ENCODE measurements at places on chromosomes 4 and X.
A peak's percentile ranks its signal among the peaks of the same experiment; 100 is the strongest.

- DNase-seq: peak; percentile 66
Observed at GRCh38 chrX:1658071-1658491, 43.2 kb downstream of the ASMT start.

DNA sequence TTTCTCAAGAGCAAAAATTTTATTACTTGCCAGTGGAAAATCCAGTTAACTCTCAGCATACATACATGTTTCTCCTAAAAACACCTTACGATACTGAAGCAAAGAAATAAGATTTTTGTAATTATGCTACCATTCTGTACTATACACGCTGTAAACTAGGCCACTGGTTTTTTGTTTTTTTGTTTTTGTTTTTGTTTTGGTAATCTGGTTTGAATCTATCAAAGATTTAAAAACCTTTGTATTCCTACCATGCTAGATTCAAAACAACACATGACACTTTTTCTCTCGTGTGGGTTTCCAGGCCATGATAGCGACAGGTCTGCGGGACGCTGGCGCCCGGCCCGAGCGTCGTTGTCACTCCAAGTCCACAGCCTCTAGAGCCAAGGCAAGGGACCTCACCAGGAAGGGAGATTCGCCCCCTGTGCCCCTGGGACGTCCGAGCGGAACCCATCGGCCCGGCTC, 723 bp downstream of the TMEM192 start:
- DNase-seq: no peak

DNA sequence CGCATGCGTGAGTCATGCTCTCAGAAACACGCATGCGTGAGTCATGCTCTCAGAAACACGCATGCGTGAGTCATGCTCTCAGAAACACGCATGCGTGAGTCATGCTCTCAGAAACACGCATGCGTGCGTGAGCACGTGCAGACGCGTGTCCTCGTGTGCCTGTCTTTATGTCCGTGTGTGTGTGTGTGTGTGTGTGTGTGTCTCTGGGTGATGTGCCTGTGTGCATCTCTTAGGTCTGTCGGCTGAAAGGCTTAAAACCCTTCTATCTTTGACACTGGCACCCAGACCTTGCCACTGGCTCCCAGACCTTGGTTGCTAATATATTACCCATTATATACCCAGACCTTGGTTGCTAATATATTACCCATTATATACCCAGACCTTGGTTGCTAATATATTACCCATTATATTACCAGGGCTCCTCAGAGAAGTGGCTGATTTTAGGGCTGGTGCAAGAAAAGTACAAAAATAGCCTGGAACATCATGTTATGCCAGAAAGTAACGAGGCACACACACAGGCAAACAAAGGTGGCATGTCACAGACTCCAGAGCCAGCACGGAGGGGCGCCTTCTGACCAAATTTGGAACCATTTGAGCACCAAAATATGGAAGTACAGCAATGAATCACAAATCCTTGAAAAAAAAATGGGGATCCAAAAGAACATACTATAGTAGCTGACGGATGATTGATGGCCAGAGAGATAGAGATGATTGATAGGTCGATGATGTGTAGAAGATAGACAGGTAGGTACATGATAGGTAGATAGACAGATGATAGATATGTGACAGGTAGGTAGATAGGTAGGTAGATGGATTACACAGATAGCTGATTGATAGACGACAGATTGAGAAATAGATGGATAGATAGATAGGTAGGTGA, 19.2 kb upstream of the ADRA2C start:
- no peak for DNase-seq

DNA sequence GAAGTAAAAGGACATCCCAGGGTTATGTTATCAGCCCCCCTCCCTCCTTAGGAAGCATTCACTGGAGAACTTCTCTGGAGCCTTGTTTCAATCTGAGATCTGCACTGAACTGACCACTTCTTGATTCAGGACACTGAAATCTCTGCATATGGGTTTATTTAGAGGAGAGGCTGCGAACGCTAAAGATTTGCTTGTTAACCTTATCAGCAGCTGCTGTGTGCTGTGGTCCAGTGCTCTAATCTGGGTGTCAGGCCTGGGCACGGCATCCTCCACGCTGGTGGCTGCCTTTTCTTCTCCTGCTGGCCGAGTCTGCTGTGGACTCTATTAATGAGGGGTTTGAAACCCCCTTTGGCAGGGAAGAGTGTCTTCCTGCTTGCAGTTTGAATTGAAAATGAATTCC, 1094.7 kb upstream of the TENM3 start:
- no peak for DNase-seq

GRCh38 chr4:72376901-72377300, 192.1 kb downstream of the ADAMTS3 start:
- DNase-seq: no peak

All from CD8-positive, alpha-beta T cell (primary cell).